Stimulated activated CD4-positive, alpha-beta T cell treated with anti-CD3 and anti-CD28 coated beads, Interleukin-1b, Interleukin-23, amount 100 ng/mL, for 1 hour (primary cell): ENCODE measurements at places on chromosomes 5 and 9.

DNA sequence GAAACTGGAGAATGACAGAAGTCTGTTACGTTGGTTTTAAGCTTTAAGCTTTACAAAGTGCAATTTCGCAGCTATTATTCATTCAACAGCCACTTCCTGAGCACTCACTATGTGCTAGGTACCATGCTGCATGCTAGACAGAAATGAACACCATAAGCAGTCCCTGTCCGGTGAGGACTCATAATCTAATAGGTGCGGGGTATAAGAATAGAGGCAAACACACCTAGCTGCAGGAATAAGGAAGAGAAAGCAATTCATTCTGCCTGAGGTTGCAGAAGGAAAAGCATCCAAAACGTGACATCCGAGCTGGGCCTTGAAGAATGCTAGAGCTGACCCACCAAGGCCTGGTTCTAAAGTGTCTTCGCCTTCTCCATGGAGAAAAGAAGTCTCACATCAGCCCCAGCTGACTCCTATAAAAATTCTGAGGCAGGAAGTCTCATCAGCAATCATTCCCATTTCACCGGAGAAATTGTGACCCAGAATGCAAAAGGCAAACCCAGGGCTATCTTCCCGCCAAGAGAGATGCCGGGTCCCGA is 542 bp downstream of the FKBP15 start:
- no peak for DNase-seq

DNA sequence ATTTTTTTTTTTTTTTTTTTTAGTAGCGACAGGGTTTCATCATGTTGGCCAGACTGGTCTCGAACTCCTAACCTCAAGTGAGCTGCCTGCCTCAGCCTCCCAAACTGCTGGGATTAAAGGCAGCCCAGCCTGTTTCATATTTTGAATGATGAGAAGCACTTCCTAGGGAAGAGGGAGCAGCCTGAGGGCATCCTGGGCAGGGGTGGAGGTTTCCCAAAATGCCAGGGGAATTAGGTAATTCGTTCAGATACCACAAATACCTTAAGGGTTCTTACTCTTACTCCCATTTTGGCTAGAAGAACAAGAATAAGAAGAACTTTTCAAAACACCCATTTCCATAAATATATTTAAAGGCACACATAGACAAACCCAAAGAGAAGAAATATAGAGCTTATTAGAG is 29.5 kb upstream of the RAPGEF1 start:
- no peak for DNase-seq

- DNase-seq = no peak
Measured at GRCh38 chr9:114121227-114122135, 22.4 kb upstream of the KIF12 start.

- DNase-seq = no peak
Measured at GRCh38 chr5:142491270-142491669, 166.4 kb upstream of the SPRY4 start.

DNA sequence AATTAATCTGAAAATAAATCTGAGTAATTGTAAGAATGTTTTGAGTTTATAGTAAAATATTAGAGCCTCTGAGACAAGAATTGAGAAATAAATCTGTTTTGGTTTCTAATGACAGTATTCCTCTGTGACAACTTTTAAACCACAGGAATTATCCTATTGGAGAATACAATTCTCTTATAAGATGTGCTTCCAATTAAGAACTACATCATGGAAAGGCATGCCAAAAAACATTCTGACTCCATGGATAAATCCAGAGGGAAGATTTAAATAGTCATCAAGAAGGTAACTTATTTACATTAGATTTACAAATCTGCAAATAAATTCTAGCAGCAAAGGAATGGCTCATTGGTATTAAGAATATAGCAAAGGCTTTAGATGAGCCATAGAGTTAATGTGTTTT is 178.3 kb upstream of the ACOT12 start:
- DNase-seq = no peak

DNA sequence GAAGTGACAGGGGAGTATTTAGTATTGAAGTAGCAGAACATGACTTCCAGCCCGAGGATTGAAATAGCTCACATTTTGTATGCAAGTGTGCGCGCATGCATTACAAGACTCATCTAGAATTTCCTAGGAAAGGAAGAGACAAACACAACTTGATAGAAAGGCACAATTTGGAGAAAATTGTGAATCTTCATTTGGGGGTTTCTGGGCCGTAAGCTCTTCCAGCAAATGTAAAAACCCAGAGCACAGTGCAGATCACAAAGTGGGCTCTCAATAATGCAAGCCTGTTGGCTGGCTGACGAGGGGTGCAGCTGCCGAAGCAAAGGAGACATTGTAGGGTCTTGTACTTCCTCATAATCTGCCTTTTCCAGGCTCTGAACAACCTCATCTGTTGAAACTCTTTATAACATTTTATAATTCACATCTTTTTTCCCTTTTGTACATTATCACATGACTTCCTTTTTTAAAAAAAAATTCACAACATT is 109.0 kb downstream of the BAAT start:
- no peak for DNase-seq
